Smooth muscle cell of the brain vasculature (primary cell): ENCODE measurements at places on chromosomes 12 and 14.

GRCh38 chr14:71244341-71244740 is 337.1 kb downstream of the PCNX1 start:
- no peak for DNase-seq

DNA sequence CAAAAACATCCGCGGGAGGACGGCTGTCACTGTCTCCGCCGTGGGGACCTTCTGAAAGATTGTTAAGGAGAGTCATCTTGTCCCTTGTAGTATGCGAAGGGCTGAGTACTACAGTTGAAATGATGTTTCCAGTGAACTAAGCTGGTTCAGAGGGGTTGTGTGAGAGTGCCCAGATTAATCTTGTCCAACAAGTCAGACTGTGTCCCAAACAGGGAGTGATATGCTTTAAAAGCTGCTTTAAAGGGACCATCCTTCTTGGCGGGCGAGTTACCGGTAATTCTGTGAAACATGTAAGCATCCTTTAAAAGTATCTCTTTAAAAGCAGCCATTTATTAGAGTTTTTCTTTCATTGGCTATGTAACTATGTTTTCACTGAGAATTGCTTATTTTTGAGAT is 1.1 kb downstream of the WDR20 start:
- DNase-seq: no peak

DNA sequence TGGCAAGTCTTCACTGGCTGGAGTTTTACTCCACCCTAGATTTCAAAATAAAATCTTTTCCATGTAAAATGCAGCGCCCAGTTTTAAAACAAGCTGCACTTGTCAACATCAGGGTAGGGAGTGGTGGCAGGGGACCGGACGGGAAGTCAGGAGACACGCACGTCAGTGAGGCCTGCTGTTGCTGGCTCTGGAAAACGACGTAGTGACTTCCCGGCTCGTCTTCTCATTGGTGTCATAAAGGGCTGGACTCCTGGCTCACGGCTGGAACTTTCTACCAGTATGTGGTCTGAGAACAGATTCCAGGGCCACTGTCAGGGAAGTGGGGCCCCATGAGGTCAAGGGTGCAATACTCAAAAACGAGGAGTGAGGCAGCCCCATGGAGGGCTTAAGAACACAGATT is 64.2 kb upstream of the FOXN3 start:
- no peak for DNase-seq

- no peak for DNase-seq
Observed at GRCh38 chr12:106687672-106688071, 86.8 kb upstream of the RIC8B start.

- DNase-seq: no peak
Observed at GRCh38 chr12:106113446-106113823, 25.3 kb downstream of the NUAK1 start.

DNA sequence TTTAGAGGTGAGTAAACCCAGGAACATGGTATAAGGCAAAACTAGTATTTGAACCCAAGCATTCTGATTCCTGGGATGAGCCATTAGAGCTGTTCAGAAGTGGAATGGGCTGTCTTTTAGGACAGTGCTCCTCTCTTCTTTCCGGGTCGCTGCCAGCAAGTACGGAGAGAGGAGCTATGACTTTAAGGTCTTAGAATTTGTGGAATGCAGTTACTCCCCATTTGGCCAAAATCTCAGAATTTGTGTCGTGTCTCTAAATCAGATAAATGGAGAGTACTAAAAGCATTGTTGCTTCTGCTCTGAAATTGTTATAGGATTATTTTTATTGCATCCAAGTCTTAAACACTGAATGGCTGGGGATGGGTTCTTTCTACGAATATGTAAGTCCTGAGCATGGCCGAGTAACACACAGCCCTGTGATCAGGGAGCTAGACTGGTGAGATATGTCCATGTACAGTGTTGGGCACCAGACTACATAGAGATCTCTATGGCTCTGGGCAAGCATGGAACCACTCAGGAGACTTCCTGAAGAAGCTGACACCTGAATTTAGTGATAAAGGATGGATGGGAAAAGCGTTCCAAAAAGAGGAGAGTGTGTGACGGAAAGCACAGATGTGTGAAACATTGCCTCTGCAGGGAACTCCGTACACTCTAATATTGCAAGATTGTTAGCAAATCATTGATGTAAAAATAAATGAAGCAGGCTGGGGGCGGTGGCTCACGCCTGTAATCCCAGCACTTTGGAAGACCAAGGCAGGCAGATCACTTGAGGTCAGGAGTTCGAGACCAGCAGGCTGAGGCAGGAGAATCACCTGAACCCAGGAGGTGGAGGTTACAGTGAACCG is 184.7 kb downstream of the SRGAP1 start:
- DNase-seq: no peak
